ENCODE measurements at places on chromosomes 11 and 22.

- no peak for DNase-seq
These were observed 352 bp downstream of the C22orf23 start for GRCh38 chr22:37953062-37953436.

DNA sequence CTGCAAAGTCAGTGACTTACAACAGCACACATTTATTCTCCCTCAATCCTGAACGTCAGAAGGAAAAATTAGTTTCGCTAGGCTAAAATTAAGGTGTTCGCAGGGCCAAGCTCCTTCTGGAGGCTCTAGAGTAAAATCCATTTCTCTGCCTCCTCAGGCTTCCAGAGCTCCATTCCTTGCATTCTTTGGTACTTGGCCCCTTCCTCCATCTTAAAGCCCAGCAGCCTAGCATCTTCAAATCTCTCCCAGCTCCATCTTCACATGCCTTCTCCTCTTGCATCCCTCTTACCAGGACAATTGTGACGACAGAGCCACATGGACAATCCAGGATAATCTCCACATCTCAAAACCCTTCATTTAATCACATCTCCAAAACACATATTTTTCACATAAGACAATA, 165.0 kb downstream of the GRIA4 start:
- DNase-seq = no peak

- DNase-seq = no peak
These were observed 79.5 kb downstream of the UBASH3B start for GRCh38 chr11:122734848-122735496.

GRCh38 chr11:44610186-44610955, 44.9 kb downstream of the CD82 start:
- DNase-seq = no peak

- DNase-seq = no peak
These were observed 1.8 kb upstream of the RAB3IL1 start for GRCh38 chr11:61918938-61919704.

GRCh38 chr11:122755941-122756340, 82.4 kb upstream of the CRTAM start:
- DNase-seq = no peak

DNA sequence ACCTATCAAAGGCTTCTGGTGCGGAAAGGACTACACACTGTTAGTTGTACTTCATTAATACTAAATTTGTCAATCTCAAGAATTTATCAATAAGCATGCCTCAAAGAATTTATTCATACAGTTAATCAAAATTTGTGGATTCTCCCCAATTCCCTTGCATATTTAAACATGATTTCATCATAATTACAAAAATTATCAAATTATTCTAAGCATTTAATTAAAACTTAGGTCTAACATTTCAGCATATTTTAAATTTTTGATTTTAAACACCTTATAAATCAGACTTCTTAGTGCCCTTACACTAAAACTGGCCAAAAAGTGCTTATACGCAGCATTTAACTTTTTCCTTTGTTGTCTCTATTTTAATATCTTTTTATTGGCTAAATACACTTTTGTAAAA, 13.8 kb upstream of the SERPIND1 start:
- DNase-seq = no peak

GRCh38 chr11:19368726-19369375, 128.1 kb upstream of the E2F8 start:
- DNase-seq = no peak

GRCh38 chr11:134696455-134696854, 284.4 kb upstream of the B3GAT1 start:
- DNase-seq = no peak

GRCh38 chr11:113831314-113831713, 44.1 kb downstream of the USP28 start:
- no peak for DNase-seq

DNA sequence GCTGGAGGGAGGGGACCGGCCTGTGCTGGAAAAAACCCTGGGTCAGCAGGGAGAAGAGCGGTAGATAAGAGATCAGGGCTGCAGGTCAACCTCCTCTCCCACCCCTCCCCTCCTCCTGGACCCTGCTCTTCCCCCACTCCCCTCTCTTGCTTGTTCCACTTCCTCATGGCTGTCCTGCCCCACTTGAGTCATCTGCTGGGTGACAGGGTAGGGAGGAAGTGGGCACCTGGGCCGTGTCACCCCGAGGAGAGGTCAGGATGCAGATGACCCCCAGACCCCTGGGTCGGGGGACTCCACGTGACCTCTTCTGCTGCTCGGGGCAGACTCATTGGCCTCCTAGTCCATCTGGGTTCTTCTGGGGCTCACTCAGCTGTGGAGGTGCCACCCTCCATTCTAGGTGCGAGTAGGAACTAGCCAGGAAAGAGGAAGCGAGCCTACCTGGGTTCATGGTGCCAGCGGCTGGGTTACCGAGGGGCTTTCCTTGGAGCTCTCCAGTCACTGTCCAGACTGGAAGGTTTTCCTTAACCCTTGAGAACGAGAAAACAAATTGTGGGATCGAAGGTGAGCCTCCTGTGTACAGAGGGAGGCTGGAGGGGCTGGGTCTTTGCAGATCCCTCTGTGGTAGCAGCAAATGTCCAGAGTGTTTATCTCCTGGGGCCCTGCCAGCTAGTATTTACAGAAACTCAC, 6.5 kb downstream of the APOL2 start:
- DNase-seq = no peak

DNA sequence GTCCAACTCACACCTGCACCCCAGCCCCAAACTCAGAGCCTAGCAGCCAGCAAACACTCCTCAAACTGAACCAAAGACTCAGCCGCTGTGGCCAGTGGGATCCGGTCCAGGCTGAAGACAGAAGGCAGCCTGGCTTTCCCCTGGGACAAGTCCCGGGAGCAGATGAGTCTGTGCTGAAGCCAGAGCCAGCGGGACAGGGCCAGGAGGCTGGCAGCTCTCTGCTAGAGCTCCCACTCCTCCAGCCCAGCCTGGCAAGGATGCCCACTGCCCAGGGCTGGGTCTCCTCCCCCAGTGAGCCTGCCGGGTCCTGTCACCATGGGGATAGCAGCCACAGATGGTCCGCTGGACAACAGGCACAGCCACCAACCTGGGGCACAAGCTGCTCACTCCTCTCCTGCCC, 42.9 kb upstream of the PRR5 start:
- no peak for DNase-seq

DNA sequence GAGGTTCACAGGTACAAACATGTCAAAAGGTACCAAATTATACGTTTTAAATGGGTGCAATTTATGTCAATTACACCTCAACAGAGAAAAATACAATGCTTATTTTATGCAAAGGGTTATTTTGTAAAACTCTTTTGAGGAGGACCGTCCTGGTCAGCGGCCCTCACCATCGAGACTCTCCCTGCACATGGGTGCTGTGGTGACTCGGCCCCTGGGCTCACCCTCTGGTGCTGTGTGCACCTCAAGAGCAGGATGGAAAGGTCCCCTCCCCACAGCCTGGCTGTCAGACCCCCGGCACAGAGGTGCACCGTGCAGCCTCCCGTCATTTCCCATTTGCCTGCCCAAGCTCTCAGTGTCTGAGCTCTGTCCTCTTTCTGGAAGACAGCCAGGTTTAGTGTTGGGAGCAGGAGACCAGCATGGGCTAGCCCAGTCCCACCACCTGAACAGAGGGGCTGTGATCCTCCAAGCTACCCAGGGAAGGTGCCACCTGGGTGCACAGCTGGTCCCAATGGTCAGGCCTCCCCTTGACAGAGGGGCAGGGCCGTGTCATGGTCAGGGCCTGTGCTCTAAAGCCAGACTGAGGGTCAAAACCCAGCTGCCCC, 41.8 kb upstream of the PRODH start:
- DNase-seq = no peak

DNA sequence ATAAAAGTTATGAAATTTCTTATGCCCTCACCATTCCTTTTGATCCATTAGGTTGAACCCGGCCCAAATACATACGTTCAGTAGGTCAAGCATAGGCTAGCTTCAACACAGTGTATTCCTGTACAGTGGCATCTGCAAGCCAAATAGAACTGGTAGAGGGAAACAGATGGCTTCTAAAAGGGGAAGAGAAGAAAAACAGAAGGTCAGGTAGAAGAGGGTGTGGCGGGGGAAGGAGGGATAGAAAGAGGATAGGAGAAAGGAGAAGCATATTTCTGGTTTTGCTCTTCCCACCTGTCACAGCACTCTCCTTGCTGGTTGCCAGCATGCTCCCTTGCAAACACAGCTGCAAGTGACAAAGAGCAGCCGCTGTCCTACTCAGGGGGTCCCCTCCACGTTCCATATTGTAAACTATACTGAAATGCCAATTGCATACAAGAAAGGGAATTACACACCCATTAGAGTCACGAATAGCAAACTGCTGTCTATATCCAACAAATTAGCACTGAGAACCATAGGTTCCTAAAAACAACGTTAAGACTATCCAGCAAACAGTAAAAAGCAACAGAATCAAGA, 71.8 kb downstream of the PHF21A start:
- DNase-seq = no peak

GRCh38 chr11:24585192-24585591, 88.3 kb downstream of the LUZP2 start:
- DNase-seq = no peak

DNA sequence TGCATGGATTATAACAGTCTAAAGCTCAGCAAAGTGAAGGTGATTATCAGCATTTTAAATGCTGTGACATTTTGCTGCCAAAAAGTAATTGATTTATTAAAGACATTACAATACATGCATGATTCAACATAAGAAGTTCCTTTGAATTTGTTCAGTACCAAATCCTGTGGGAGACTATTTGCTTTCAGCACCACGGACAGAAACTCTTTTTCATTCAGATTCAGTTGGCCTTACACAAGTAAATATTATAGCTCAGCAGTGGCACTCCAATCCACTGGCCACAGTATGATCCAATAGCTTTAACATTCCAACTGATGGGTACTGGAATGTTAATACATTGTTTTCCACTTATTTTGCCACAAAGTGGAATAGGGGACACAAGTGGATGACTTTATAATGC, 806.7 kb downstream of the NTM start:
- DNase-seq = no peak

GRCh38 chr11:128451652-128452470, 135.5 kb downstream of the ETS1 start:
- no peak for DNase-seq

DNA sequence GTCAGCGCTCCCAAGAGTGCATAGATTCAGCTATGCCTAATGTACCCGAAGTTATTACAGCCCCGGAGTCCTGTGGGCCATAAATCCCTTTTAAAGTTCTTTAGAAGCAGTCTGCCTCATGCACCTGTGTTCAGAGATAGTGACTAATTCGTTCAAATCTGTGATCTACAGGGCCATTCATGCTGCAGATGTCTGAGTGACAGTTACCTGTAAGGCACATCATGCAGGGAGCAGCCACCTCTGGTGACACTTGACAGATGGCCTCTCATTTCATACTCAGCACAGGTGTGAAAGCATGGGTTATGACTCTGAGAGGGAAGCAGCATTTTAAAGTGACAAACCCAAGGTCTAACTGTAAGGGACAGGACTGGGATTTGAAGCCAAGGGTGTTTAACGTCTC, 2.4 kb upstream of the E2F8 start:
- no peak for DNase-seq

- no peak for DNase-seq
These were observed 10.9 kb downstream of the SSH3 start for GRCh38 chr11:67314218-67314617.

GRCh38 chr11:69333879-69334278, 39.9 kb downstream of the MYEOV start:
- no peak for DNase-seq

DNA sequence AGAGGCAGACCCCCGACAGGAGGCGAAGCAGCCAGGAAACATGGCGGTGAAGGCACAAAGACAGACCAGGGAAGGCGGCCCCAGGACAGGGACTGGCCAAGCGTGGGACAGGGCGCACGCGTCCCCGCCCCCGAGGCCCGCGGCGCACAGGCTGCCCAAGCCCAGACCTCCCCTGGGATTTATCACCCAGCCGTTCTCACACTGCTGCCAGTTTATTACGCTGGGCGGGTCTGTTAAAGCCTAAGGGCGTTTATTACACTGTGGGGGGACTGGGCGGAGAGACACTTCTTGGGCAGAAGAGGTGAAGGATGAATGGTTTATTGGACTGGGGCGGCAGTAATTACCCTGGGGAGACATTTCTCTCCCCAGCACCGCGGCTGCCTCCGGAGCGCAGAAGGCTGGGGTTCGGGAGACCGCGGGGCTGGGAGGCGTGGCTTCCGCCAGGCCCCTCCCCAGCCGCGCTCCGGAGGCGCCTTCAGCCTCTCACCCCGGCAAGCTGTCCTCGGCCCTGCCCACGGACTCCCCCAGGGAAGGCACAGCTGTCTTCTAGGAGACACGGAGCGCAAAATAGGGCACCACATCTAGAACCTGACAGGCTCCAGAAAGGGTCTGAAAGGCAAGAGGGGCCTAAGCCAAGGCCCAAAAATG, 47.1 kb downstream of the SLC22A12 start:
- no peak for DNase-seq

- no peak for DNase-seq
These were observed 84.9 kb downstream of the MORC2 start for GRCh38 chr22:30883586-30884145.

DNA sequence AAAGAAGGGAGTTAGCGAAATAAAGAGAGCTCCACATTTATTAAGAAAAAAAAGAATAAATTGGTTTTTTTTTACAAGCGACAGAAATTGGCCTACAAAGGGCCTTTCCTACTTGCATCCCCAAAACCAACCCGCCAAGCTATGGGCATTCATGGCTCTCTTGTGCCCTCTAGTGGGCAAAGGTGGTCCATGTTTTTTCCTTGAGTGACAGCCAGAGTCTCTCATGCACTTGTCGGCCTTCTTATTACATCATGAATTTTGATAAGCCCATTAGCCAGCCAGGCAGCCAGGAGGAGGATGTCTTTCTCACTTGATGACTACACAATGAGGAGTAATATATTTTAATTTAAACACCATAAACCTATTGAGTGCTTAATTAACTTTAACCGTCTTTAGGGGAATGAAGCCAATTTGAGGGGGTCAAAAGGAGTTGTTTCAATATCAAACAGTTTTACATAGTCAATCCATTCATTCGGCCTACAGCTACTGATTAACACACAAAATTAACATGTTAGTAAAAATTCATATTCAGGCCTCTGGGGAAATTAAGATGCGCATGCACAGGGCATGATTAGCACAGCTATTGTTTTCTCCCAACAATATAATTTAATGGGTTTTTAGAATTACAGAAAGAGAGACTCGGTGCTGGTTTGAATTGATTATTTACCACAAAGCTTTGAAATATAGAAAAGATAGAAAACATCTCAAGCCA, 85.5 kb downstream of the RCN1 start:
- peak; percentile 63 for DNase-seq

DNA sequence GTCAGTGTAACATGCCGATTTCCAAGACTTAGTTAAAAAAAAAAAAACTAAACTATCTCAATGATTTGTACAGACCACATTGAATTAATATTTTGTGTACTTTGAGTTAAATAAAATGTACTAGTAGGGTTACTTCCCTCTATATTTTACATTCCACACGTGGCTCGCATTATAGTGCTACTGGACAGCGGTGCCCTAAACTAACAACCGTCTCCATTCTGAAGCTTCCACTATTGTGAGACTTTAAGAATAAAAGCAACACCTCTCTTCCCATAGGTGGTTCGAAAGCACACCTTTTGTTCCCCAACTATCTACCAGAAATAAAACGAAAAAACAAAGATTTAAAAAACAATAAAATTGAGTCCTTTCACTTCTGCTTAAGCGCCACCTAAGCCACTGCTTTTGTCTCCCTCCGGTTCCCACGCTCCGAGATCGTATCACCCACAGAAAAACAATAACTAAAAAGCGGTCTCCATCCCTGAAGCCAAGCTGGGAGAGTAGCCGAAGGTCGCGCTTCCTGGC, 380 bp upstream of the TTC17 start:
- no peak for DNase-seq

GRCh38 chr22:24752088-24752623, 22.4 kb downstream of the PIWIL3 start:
- DNase-seq = no peak

Data from activated naive CD4-positive, alpha-beta T cell (primary cell).